ENCODE measurements at places on chromosomes 3 and 15.

DNA sequence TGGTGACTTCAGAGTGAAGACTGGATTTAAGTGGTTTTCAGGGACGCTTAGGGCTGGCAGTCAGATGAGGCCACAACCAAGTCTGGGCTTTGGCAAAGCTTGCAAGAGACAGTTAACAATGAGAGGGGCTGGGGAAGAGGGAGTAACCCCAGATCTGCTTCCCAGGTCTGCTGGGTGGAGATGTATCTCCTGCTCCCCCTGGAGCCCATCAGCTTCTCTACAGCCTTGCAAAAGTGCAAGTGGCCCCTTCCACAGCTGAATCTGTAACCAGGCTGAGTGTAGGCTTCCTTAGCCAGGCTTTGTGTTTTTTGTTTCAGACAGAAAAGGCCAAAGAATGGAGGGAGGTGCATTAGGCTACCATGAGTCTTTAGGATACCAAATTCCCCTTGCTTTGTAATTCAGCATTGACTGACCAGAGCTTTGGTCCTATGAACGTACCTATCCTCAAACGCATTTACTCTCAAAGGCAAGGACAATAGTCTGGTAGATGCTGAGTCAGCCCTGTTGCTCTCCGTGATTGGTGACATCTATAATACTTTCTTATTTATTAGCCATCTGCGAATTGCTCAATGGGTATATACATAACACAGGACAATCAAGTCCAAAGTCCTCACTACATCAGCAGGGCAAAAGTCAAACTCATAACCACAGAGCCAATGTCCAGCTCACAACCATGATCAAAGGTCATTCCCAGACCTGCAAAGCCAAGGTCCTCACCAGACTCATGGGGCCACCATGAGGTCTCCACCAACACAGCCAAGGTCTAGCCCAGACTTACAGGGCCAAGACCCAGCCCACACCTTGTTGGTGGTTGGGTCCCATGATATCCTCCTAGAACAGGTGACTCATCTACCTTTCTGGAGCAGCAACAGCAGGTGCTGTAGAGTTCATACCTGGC, 17.1 kb downstream of the CCDC13 start:
- DNase-seq = no peak

DNA sequence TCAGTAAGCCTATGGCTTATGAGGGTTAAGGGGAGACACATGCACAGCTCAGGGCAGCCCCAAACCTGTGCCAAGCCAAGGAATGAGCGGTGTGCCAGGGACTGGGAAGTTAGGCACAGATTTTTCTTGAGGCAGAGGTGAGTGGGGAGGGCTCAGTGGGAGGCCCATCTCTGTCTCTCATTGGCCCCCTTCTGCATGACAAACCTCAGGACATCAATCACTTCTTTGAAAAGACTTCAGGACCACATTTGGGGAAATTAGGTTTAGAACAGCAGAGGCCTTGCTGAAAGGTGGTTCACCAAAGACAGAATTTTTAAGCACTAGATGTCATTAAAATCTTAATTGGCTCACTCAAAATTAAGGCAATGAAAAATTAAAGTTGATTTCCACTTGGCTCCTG, 57.2 kb downstream of the RAB11A start:
- DNase-seq = no peak

- no peak for DNase-seq
Observed at GRCh38 chr3:176951586-176952292, 245.5 kb downstream of the TBL1XR1 start.

- DNase-seq = no peak
Observed at GRCh38 chr3:195777975-195778374, 33.8 kb downstream of the MUC4 start.

DNA sequence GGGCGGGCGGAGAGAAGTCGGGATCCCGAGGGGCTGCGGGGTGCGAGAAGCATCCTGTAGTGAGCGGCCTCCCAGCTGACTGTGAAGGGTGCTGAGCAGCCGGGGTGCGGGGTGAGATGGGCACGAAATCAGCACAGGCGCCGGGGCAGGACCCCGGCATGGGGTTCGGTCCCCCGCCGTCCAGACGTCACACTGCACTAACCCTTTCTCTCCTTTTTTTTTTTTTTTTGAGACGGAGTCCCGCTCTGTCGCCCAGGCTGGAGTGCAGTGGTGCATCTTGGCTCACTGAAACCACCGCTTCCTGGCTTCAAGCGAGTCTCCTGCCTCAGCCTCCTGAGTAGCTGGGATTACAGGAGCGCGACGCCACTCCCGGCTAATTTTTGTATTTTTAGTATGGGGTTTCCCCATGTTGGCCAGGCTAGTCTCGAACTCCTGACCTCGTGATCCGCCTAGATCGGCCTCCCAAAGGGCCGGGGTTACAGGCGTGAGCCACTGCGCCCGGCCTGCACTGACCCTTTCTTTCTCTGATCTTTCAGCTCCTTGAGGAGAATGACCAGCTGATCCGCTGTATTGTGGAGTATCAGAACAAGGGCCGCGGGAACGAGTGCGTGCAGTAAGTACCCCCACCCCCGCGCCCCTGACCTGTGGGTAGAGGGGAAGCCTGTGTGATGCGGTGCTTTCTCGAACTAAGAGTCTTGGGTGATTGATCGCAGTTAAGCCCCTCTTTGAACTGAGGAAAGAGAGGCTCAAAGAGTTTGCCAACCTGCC, 513 bp downstream of the SS18L2 start:
- no peak for DNase-seq

DNA sequence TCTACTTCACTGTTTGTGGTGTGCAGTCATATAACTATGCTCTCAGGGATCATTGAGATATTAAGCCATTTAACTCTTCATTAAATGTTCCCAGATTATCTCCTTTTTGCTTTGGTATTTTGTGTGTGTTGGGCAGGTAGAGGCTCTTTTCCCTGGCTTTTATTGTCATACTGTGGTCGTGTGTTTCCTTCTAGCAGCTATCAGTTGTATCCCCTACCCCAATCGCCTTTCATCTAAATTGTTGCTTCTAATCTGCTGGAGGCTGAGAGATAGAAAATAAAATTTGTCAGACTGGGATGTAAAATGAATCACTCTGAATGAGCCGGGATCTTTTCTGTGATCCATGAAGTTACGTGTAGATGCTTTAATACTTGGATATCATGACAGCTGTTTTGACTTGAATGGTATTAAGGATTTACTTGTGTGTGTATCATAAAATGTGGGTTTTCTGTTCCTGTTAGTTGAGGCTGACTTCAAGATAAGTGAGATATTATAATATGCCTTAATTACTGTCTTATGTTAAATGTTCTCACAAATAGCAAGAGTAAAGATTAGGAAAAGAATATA, 9.2 kb downstream of the NFKBIZ start:
- DNase-seq = no peak

DNA sequence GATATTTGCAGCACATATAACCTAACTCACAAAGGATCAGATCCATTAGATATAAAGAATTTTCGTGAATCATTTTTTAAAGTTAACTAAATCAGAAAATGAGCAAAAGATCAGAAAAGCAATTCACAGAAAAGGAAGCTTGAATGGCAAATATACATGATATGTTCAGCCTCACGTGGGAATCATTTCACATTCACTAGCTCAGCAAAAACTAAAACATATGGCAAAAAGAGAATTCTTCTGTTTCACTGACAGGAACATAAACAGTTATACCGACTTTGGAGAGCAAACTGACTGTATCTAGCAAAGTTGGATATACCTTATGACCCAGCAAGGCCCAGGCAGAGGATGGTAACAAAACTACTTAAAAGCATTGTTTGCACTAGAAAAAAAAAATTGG, 34.0 kb upstream of the NR2E3 start:
- DNase-seq = no peak

DNA sequence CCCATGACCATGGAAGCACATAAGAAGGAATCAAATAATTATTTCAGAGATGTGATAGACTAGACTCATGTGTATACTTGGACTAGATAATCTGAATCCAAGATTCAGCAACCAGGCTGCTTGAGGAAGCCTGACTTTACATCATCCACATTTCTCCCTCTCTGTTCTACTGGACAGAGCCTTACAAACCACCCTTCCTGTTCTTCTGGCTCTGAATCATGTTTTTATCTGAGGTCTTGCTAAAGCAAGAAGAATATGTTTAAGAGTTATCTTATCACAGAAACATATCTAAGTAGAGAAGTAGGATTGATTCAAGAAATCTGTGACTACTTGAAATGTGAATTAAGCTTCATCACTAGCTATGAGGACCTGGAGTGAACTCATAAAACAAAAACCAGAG, 71.1 kb upstream of the SLC24A5 start:
- DNase-seq = no peak

DNA sequence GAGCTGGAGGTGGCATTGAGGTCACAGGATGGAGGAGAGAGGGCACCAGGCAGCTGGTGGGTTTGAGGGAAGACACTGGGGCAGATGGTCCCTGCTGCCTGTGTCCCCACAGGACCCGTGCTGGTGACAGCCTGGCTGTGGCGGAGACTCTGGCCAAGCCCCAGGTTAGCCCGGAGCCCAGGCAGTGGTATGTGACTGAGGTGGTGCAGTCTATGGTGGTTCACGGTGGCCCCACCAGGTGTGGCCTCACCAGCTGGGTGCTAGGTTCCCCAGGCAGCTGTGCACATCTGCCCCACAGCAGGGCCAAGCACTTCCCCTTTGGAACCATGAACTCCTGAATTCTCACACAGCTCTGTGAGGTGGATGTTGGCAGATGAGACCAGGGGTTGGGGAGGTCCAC, 15.4 kb downstream of the PLXNA1 start:
- DNase-seq = no peak

GRCh38 chr3:193140381-193140780, 100.6 kb upstream of the PLAAT1 start:
- DNase-seq = no peak

DNA sequence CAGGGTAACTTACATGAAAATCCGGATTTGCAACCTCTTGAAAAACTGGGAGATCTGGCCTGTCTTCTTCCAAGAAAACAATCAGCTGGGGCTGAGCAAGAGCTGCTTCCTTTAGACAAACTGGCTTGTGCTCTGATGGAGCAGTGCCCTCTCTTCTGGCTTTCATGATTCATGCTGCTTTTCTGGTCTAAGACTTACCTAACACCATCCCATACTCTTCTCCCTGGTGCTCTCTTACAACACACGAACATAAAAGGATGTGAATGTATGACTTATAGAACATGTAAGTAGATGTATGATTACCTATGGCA, 9.9 kb downstream of the TJP1 start:
- DNase-seq = no peak

- no peak for DNase-seq
Observed at GRCh38 chr3:51717446-51717845, 10.6 kb downstream of the GRM2 start.

- no peak for DNase-seq
Observed at GRCh38 chr3:123256256-123256655, 54.5 kb downstream of the SEC22A start.

Data from NCI-H2171 (cell line).